ENCODE measurements at places on chromosomes 12 and 14.
A peak's percentile ranks its signal among the peaks of the same experiment; 100 is the strongest.

- no peak for DNase-seq
Observed at GRCh38 chr14:52325630-52326029, 11.5 kb downstream of the PTGER2 start.

- no peak for DNase-seq
Observed at GRCh38 chr12:6703631-6704030, 3.0 kb upstream of the PIANP start.

GRCh38 chr12:12323591-12323990 lies 26.5 kb downstream of the MANSC1 start:
- DNase-seq, result no peak

DNA sequence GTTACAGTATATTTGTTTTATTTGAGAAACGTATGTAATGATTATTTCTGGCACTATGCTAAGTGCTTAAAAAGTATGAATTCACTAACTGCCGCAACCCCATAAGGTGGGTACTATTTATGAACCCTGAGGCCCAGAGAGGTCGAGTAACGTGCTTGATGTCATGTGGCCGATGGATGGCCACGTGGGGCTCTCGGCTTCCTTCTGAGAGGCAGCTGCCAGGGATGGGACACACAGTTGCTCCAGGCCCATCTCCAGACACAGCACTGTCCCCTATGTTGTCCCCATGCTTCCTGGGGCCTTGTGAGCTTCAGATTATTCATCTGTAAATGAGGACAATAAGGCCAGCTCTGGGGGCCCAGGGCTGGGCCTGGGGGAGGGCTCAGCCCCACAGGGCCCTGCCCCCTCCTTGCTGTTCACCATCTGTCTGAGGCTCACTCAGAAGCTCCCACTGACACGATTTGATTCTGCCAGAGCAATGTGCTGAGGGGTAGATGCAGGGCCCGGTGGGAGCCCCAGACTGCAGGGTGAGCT lies 115.0 kb downstream of the CALM1 start:
- no peak for DNase-seq

DNA sequence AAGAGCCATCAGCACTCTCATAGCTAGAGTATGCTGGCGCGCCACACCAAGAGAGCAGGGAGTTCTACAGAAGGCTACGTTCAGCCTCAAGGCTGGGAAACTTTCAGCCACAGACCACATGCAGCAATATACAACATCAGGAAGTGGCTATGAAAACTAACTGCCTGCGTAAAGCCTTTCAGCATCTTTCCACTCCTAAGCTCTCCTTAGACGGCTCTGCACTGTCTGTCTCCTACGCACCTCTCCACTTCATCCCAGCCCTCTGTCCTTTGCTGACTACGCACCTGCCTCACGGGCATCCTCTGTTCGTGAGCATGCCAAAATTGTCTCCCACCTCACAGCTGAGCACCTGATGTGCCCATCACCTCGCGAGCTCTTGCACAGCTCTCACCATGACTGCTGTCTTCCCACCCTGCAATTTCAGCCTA lies 9.7 kb downstream of the MPHOSPH9 start:
- peak; percentile 78 for DNase-seq

- DNase-seq, result no peak
Observed at GRCh38 chr12:6822426-6823135, 960 bp downstream of the GPR162 start.

GRCh38 chr14:89484051-89484844 lies 67.2 kb upstream of the FOXN3 start:
- DNase-seq, result no peak

- DNase-seq, result peak; percentile 31
Observed at GRCh38 chr14:61475316-61475715, 153.9 kb downstream of the PRKCH start.

DNA sequence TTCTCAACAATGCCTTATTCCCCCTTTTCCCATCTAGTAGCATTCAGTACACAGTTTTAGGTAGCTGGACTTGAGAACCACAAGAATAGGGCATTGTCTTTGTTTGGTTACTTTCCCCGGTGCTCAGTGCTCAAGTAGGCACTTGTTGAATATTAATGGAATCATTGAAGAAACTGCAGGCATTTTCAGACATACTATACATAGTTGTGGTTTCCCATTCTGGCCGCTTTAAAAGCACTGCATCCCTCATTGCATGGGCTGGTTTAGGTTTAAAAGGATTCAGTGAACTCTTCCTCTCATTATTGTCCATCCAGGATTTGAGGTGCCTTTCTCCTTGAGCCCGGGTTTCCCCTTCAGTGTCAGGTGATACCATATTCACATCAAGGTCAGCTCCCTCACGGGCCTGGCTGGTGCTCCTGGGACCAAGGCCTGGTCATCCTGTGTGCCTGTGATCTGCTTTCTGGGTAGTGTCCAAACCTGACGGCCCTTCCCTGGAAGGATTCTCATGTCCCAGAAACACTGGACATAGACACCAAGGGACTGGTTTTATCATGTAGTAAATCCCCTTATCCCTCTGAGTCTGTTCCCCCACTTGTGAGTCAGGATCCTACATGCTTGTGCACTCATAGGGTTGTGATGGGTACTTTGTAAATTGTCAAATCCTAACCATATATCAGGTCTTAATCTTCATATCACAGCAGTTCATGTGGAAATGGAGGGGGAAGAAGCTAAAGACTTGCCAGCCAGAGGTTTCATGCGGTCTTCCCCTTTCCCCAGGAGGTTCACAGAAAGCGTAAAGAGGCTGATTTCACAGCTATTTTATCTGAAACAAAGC lies 7.4 kb downstream of the TCP11L2 start:
- no peak for DNase-seq

DNA sequence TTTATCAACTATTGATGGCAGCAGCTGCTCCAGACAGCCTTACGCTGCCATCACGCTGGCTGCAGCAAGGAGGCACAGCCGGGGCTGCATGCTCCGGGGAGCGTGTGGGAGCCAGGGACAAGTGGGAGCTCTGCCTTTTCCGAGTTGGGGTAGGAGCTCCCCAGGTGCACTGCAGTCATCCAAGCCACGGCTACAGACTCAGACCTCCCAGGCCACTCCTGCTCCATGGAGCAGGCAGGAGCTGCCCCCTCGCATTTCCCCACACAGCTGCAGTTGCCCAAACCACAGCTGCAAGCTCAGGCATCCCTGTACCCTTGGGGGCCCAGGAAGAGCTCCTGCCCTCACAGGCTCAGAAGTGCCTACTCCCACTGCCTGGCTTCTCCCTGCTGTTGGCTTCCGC lies 184.7 kb downstream of the CPNE8 start:
- DNase-seq, result no peak

DNA sequence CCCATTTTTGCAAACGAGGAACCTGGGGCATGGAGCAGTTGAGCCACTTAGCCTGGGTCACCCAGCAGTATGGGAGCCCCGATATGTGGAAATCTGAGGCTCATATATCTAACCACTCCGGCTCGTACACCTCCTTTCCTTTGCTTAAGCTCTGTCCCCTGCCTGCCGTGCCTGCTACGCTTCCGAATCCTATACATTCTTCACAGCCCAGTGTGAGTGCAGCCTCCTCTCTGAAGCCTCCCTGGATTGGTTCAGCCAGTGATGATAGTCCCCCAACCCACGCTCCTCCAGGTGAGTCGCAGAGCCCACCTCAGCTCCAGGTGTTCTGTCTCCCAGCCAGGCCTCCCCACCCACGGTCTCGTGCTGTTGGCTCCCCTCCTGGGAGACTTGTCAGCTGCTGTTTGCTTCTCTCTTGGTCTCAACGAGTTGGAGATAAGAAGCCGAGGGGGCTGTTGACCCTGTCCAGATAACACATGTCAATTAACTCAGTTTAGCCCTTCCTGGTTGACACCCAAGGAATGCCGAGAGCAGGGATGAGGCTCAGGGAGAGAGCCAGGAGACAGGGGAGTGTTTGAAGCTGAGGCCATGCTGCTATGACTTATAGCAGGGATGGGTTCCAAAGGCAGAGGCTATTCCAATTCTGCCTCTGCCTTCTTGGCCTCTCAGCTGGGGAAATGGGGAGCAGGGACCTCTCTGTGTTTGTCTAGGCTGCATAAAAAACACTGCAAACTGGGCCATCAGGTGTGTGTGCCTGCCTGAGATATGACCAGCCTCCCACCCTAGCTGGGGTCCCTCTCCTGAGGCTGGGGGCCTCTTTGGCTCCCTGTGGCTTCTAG lies 19.0 kb downstream of the SDSL start:
- no peak for DNase-seq

DNA sequence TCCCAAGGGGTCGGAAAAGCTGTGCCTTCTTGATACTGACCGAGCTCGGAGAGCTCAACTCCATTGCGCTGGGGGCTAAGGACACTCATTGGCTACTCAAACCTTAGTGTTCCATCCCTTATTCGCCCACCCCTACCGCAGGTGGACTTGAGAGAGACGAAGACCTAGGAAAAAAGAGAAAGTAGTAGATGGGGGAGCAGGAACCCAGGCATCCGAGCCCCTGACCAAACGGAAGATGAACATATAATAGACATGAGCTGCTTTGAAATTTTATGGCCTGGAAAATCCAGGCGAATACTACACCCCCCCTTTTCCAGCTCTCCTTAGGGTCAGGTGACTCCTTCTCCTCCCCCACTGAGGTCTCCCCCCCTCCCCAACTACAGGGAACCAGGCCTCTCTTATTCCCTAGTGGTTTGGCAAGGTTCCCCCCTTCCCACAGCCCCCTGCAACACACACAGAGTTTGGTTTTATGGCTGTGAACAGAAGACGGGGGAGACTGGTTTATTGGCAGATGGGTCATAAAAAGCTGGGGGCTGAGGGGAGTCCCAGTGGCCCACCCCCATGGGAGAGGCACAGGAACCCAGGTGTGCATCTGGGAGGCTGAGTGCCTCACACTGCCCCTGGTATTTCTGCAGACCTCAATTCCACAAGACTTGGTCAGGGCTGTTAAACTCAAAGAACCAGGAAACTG lies 1.6 kb downstream of the GDF11 start:
- no peak for DNase-seq

DNA sequence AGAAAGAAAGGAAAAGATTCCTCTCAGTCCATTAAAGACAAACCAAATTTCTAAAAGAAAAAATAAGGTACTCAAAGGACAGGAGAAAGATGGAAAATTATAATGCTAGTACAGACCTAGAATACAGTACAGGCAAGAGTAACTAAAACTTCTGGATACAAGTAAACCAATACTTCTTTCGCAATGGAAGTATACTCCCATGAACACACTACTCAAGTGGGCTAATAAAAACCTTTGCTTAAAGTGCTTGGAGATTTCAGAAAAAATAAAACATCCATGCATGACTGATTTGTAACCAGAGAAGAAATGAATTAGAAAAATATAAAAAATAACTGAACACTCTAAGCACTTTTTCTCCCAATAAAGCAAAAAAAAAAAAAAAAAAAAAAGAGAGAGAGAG lies 3.5 kb downstream of the ZBTB25 start:
- DNase-seq, result no peak

DNA sequence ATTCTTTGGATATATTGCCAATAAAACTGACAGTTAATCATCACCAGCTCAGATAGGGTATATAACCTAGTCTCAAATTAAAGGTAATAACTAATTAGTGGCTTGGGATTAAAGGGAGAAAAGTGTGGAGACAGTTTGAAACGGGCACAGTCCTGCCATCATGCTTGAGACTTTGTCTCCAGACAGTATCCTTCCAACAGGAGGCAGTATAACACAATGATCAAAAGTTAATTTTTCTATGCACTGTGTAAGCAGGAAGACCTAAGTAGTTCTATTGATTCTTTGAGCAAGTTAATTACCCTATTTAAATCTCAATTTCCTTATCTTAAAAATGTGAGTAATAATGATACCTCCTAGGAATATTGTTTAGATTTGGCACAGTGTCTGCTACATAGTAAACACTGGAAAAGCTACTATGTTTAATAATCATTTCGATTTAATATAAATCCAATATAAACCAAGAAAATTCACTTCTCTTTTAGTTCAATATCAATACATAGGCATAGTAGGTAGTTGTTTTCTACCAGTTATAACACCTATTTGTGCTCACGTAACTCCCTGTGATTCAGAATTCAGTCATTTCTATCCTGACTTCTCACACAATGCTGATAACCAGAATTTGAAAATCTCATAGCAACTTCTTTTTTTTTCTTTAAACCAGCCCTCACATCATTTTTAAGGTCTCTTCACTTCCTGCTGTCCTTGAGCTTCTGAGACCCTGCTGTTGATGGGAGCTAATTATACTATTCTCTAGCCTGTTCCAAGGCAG lies 53.7 kb downstream of the GALNT4 start:
- no peak for DNase-seq

GRCh38 chr12:111687255-111687654 lies 1.4 kb downstream of the ACAD10 start:
- no peak for DNase-seq

DNA sequence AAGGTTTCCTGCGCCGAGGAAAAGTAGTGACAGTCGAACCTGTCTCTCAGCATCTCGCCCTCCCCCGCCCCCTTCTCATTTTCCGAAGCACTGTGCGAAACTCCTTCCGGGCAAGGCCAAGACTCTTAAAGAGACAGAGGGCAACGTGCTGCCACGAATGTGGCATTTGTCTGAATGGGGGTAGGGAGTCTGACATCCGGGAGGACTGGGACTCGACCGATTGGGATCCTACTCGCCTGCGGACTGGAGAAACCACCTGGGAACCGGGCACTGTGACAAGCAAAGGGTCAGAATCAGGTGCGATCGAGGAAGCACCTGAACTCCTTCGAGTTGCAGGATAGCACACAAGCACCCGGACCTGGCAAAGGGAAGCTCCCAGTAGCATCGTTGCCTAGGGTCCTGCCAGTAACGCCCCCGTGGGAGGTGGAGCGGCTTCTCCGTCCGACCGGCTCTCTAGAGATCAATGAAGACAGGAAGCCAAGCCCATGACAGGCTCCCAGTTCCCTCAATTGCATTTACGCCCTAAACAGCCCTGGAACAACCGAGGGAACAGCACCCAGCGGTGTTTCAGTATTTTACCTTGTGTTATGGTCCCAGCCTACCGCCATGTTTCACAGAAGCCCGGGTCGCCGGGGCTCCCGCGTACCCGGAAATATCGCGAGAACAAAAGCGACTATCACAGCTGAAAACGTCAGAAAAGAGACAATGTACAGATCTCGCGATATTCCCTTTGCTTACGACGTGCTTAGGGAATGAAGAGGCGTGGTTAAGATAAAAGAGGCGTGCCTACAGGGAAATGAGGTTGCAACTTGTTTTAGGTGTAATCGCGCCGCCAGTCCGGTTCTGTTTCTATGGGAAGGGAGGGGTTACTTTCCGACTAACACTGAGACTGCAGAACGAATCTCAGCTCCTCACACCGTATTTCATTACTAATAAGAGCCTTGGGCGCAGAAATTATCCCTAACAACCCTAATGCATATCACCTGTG lies at the start of gene ERGIC2:
ERGIC2 (minus strand) TSS at position 637 of the 988 bp plus-strand sequence. CDS start 9,539 bp downstream, outside the sequence.
- peak; percentile 94 for DNase-seq

DNA sequence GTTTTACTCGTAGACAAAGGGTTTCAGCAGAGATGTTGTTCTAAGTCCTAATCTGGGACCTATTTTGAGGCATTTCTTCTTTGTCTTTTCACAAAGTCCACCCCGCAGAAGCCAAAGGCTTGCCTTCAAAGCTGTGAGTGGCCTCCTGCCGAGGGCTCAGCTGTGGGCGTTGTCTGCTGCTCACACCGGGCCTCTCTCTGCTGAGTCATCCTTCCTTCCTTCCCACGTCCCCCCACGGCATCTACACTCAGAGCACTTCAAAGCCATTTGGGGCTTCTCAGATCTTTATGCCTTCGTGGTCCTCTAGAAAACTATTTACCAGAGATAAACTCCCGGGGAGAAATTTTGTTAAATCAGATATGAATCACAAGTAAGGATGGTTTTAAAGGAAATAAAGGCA lies 115.9 kb upstream of the TMPO start:
- DNase-seq, result peak; percentile 89
